ENCODE measurements at places on chromosomes 2 and 18.

GRCh38 chr2:162017233-162017632 lies 56.8 kb downstream of the DPP4 start:
- no peak for DNase-seq

- no peak for DNase-seq
Measured at GRCh38 chr2:98118161-98118560, 31.2 kb downstream of the VWA3B start.

GRCh38 chr2:160199683-160200389 lies at the start of gene ITGB6:
TSS of gene ITGB6 (minus strand) at chr2:160200272. CDS start at chr2:160200063, 209 bp downstream.
- no peak for DNase-seq

GRCh38 chr18:864872-865273 lies 39.8 kb upstream of the ADCYAP1 start:
- DNase-seq: peak; percentile 61

DNA sequence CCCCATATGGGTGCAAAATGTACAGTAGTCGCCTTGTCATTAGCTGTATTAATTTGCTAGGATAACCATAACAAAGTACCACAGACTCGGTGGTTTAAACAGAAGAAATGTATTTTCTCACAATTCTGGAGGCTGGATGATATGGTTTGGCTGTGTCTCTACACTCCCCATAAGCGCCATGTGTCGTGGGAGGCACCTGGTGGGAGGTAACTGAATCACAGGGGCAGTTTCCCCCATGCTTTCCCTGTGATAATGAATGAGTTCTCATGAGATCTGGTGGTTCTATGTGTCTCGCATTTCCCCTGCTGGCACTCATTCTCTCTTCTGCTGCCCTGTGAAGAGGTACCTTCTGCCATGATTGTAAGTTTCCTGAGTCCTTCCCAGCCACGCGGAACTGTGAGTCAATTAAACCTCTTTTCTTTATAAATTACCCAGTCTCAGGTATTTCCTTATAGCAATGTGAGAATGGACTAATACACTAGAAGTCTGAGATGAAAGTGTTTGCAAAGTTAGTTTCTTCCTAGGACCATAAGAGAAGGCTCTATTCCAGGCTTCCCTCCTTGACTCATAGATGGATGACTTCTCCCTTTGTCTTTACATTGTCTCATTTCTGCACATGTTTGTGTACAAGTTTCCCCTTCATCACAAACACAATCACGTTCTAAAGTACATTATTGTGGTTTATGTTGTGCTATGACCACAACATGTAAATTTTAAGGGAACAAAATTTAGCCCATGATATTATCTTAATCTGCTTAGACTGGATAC lies 1442.6 kb downstream of the SUCLG1 start:
- DNase-seq: no peak

DNA sequence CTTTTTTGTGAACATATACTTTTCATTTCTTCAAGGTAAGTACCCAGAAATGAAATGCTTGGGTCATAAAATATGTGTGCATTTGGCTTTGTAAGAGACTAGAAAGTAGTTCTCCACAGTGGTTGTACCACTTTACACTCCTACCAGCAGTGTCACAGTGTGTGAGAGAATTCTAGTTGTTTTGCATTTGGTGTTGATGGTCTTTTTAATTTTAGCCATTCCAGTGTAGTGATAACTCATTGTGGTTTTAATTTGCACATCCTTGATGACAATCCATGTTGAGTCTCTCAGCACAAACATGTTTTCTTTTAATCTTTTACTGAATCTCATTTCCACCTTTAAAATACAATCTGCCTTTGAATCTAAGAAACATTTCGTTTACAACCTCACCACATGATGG lies 402.5 kb upstream of the ETAA1 start:
- DNase-seq: no peak

GRCh38 chr2:226274143-226274542 lies 525.5 kb downstream of the IRS1 start:
- no peak for DNase-seq

- DNase-seq: peak; percentile 82
Measured at GRCh38 chr2:26299471-26300101, 46.4 kb upstream of the SELENOI start.

GRCh38 chr2:128282246-128282975 lies 36.3 kb downstream of the HS6ST1 start:
- no peak for DNase-seq

GRCh38 chr2:149167001-149167780 lies 128.7 kb downstream of the LYPD6B start:
- no peak for DNase-seq

DNA sequence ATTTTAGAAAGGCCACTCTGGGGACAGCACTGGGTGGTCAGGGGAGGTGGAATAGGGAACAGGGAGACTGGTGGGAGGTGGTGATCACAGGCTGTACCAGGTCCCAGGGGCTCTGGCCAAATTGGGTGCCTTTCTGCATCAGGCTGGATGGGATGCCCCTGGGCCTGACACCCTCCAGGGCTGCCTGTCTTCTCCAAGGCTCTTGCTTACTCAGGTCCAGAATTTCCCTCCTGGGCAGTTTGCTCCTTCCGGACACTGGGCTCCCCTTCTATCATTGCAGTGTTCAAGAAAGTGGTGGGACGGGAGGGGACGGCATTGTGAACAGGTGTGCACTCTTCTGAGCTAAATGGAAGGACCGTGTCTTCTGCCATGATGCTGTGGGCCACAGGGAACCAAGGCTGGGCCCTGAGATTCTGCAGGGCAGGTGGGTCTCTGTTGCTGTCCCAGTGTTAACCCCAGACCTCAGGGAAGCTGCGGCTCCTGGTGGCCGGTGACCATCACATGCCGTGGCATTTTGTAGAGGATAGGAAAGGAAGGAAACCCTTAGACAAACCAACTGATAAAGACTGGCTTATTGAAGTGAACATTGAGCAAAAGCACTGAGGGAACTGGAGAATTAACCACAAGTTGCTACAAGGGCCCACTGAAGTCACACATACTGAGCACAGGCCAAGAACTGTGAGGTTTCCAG lies 93.7 kb upstream of the HS6ST1 start:
- no peak for DNase-seq

DNA sequence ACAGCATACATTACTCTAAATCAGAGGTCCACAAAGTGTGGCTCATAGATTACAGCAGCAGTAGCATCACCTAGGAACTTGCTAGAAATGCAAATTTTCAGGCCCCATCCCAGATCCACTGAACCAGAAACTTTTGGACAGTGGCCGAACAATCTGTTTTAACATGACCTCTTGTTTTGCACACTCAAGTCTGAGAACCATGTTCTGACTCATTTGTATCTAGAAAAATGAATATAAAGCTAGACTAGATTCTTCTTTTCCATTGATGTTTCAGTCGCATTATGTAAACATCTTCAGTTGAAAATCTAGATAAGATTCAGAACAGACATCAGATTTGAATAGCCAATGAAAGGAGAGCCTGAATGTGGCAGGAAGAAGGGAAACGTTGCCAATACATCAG lies 608.8 kb downstream of the LRP1B start:
- DNase-seq: no peak

- DNase-seq: no peak
Measured at GRCh38 chr2:141611176-141611571, 519.6 kb downstream of the LRP1B start.

DNA sequence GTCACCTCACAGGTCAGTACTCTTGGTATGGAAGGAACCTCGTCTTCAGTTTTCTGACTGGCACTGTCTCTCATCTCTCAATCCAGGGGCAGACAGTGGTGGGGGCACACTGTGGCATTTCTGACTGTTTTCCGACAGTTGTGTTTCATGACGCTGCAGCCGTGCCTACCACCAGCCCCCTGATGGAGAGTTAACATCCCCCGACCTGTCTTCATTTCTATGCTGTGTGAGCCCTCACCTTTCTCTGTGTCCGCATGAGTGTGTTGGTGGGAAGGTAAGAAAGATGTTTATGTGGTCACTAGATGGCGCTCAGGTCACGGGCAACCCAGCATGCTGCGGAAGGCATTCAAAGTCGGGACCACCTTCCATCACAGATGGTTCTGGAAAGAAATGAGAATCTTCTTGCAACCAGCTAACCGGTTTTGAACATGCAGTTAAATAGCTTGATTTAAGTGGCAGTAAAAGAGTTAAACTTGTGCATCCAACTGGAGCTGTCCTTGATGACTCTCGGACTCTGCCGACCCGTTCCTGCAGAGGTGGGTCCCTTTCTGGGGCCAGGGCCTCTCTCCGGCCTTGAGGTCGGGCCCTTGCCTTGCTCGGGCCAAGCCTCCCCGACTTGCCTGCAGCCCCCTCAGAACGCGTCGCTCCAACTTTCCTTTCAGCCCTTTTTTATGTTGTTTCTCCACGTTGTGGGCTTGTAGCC lies 92.4 kb downstream of the DYSF start:
- DNase-seq: peak; percentile 21

- peak; percentile 31 for DNase-seq
Measured at GRCh38 chr2:99648178-99648844, 158.5 kb upstream of the REV1 start.

DNA sequence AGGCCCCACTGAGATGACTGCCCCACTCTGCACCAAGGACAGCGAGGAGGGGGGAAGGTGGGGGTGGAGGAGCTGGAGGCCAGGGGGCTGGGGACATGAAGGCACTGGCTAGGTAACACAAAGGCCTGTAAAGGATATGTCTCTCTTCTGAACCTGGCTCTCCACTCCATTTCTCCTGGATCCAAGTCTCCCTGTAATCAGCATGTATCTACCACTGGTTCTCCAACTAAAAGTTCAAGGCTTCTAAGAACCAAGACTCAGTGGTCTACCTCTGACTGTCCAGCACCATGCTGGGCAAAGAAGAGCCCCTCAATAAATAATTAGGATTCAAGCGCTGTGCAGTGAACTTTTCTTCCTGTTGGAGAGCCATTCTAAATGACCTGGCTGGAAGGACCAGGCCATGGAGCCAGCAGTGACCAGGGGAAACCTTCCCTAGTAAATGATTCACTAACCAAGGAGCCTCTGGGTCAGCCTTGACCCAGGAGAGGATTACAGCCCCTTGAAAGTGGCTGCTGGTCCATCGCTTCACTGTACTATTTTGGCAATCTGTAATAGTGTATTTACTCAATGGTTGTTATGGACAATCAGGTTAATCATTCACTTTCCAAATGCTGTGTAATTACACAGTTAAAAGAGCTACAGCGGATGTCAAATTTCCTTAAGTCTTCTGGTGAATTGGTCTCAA lies 73.2 kb downstream of the BCL11A start:
- no peak for DNase-seq

DNA sequence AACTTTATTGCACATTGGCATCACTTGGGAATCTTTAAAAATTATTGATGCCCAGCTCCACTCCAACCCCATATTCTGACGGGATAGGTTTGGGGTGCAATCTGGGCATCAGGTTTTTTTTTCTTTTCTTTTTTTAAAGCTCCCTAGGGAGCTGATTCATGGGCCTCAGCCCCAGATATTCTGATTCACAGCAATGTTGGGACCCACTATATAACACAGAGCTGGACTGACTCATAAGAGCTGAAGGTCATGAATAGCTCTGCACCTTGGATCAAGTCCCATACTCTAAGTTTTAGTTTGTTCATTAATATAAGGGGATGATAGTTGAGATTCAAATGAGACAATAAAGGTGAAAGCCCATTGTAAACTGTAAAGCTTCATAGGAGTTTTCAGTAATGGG lies 191.1 kb upstream of the REV1 start:
- DNase-seq: no peak

DNA sequence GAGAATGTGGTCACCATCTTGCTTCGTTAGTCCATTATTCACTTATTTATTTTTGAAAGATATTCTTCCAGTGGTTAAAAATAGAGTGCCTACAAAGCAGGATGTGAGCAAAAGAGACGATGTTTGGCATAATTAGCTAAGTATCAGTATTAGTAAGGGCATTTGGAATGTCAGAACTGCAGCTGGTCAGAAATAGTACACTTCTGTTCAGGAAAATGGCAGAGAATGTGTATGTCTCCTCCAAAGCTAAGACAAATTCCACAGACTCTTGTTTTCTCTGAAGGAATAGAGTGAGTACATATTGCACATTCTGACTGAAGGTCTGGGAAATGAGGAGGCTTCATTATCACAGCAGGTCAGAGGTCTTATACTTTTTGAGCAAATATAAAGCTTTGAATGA lies 209.0 kb downstream of the L3MBTL4 start:
- DNase-seq: no peak

DNA sequence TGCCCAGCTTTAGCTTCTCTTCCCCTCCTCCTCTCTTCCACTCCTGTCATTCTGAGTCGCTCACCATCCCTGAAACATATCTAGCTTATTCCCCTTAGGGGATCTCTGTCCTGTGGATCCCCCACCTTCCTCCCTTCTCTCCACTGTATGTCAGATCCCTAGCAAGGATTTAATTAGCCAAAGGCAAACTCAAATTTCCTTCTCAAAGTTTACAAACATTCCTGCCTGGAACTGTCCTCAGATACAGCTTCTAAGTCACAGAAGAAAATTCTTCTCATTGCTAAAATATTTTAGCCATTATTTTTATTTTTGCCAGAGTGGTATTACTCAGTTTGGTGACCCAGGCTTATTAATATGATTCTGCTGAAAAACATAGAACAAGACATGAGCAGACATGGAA lies 315.3 kb downstream of the CYP26B1 start:
- no peak for DNase-seq

DNA sequence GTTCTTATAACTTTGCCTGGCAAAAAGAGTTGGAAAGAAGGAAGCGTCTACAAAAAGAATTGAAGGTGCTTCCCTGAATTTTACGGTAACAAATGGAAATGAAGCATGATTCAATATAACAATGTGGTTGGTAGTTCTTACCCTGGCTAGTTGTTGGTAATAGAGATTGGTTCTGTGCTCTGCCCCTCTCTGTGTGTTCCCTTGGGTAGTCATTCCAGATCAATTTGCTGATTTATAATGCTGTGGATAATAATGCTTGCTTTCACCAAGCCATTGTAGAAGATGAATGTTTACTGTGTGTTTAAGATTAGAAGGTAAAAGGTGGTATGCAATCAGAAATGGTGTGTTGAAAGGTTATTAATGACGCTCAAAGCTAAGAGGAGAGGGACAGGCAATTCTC lies 577.8 kb upstream of the NXPH2 start:
- no peak for DNase-seq

- no peak for DNase-seq
Measured at GRCh38 chr2:240955306-240956170, 42.9 kb upstream of the SNED1 start.

DNA sequence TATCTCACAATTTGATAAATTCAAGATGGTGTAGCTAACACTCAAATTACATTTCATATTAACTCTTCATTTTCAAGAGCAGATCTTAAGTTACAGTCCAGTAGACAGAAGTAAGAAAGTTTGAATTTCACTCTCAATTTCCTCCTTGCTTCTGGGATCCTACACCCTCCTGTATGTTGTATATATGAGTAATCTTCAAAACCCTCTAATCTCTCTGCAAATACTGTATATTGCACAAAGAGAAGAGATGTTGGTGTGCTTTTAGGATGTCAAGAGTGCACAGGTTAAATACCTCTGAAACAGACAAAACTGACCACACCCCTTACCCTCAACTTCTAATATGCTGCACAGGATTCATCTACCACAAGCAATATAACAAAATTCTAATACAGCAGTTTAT lies 6.7 kb downstream of the CHST9 start:
- no peak for DNase-seq

- DNase-seq: no peak
Measured at GRCh38 chr2:120995656-120996190, 260.1 kb downstream of the GLI2 start.
